Endothelial cell (in vitro differentiated cells): ENCODE measurements at places on chromosomes 6 and 20.

GRCh38 chr6:43724914-43725642, 37.5 kb upstream of the MRPS18A start:
- DNase-seq = no peak

DNA sequence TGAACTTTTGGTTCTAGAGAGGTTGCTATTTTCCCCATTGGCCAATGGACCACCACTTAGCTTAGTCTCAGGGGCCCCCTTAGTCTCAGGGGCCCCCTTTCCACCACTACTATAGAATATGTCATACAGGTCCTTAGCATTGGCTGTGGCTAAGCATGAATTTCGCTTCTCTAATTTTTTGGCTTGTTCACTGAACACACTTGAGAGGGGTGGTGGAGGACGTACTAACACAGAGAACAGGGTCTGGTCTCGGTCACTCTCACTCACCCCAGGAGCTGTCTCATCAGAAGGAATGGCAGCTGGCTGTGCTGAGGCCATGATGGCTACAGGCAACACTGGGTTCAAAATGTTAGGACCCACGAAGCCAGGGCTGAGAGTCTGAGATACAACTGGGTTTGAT, 30.3 kb downstream of the ZNF318 start:
- DNase-seq = no peak

DNA sequence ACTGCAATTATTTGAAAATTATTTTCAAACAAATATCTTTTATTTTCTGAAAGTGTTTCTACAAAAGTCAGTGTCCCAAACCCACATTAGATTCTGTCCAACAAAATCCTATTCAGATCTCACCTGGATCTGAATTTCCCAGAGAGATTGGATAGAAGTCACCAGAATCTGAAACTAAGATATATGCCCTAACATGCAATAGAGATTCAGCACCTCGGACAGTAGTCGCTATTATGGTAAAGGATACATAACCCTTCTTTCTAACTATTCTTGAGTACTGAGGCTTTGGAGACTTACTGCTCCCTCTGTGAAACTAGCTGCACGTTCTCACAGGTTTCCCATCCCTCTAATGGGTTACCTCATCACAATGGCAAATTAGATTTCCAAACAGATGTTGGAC, 151.4 kb downstream of the ID4 start:
- peak; percentile 29 for DNase-seq

DNA sequence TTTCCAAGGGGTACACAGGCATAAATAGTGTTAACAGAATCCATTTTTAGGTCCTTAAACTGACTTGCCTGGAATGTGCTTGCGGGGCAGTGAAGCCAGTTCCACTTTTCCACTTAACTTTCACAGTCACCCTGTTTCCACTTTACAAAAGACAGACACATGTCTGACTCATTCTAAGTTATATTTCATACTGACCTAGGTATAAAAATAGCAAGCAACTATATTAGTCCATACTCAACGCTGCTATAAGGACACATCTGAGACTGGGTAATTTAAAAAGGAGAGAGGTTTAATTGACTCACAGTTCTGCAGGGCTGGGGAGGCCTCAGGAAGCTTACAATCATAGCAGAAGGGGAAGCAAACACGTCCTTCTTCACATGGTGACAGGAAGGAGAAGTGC, 88.2 kb downstream of the MTFR2 start:
- no peak for DNase-seq

GRCh38 chr6:12200015-12200564, 90.1 kb upstream of the EDN1 start:
- DNase-seq = no peak

- peak; percentile 25 for DNase-seq
Observed at GRCh38 chr6:147507162-147508041, 1.1 kb upstream of the SAMD5 start.

DNA sequence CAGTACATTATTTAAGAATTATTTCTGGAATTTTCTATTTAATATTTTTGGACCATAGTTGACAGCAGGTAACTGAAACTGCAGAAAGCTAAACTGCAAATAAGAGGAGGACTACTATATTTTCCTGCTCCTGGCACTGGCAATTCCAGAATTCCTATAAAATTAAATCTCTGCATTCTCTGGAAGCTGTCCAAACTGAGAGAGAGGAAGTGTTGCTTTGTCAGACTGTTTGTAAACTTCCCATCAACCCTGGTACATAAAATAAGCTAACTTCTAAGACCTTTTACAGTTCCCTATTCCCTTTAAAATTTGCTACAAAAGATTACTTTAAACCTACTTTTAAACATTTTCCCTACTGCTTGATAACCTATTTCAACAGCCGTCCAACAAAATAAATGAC, 196.1 kb upstream of the RUNX2 start:
- DNase-seq = no peak

- DNase-seq = no peak
Observed at GRCh38 chr6:56420296-56420695, 172.9 kb upstream of the COL21A1 start.

- no peak for DNase-seq
Observed at GRCh38 chr6:147248859-147249258, 44.6 kb downstream of the STXBP5 start.

DNA sequence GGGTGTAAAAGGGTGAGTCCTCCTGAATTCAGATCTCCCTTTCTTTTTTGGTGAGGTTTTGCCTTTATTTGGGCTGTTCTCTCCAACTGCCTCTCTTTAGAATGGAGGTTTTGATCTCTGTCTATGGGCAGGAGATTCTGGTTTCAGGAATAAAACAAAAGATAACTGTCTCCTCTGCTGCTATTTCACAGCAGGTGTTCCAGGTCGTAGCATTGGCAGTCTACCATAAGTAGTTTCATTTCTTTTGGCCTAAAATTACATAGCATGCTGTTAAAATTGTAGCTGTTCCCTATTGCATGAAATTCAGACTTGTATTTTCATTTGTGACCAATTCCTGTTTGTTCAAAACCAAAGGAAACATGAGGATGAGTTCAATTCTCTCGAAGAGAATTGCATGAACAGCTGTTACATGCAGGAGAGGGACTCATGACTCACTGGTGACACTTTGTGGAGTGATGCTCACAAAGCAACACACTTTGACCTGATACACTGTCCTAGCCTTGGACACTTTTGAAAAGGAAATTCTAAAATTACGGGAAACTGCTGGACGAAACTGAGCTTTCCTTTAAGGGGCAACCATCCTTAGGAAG, 76.8 kb upstream of the SIRPG start:
- no peak for DNase-seq

DNA sequence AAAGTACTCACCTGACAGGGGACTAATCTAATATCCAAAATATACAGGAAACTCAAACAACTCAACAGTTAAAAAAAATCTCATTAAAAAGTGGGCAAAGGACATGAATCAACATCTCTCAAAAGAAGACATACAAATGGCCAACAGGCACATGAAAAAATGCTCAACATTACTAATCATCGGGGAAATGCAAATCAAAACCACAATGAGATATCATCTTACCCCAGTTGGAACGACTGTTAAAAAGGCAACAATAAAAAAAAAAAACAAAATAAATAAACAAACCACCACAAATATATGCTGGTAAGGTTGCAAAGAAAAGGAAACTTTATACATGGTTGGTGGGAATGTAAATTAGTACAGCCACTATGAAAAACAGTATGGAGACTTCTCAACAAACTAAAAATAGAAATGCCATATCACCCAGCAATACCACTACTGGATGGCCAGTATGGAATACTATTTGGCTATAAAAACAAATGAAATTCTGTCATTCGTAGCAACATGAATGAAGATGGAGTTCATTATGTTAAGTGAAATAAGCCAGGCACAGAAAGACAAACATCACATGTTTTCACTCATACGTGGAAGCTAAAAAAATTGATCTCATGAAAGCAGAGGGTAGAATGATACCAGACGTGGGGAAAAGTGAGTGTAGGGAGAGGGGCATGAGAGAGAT, 6.6 kb downstream of the SIRPB2 start:
- DNase-seq = no peak

- DNase-seq = no peak
Observed at GRCh38 chr20:53983401-53983800, 87.0 kb downstream of the BCAS1 start.

GRCh38 chr6:100305209-100305869, 159.4 kb downstream of the SIM1 start:
- no peak for DNase-seq

GRCh38 chr20:44342248-44342647, 5.4 kb downstream of the R3HDML start:
- DNase-seq = no peak

DNA sequence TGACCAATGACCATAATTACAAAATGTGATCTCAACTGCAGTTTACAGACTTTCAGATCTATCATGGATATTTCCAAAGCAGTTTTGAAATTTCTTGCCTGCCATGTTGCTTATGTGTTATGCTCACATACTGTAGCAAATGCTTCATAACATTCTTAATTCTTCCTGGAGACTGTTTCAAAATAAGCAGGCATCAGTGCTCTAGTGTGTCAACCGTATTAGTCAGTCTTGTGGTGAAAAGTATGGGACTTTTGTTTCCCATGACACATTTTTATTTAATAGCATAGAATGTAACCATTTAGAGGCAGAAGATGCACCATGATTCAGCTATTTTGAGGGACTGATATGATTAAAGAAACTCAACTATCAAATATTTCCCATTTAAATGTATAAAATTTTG, 1.7 kb downstream of the POPDC3 start:
- no peak for DNase-seq

DNA sequence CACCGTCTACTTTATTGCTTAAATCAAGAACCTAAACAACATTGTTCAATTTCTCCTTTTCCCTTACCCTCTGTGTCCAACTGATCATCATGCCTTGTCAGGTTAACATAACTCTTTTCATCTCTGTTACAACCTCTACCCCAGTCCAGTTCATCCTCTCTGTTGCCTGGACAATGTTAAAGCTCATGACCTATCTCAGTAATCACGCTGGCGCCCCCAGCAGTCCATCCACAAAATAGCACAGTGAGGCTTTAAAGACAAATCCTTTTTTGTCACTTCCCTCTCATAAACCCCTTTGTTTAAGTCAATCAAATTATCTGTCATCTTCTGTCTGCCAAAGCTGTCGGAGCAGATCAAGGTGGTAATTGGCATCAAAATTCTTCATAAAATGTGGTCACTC, 140.1 kb downstream of the QKI start:
- peak; percentile 67 for DNase-seq

DNA sequence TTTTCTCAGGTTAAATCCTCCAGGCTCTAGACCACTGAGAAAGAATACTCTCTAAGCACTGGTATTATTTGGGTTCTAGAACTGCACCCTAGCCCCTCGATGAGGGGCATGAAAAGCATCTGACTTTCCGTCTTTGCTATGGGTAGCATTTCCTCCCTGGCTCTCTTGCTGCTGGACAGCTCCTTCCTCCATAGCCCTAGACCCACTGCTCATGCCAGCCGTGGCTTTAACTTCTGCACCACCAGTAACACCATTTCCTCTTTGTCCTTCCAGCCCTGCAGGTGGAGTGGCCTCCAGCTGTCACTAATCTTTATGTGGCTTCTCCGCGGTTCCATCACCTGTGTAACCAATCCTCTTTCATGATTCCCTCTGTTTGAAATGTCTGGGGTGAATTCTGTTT, 194.9 kb downstream of the SCP2D1 start:
- DNase-seq = no peak

DNA sequence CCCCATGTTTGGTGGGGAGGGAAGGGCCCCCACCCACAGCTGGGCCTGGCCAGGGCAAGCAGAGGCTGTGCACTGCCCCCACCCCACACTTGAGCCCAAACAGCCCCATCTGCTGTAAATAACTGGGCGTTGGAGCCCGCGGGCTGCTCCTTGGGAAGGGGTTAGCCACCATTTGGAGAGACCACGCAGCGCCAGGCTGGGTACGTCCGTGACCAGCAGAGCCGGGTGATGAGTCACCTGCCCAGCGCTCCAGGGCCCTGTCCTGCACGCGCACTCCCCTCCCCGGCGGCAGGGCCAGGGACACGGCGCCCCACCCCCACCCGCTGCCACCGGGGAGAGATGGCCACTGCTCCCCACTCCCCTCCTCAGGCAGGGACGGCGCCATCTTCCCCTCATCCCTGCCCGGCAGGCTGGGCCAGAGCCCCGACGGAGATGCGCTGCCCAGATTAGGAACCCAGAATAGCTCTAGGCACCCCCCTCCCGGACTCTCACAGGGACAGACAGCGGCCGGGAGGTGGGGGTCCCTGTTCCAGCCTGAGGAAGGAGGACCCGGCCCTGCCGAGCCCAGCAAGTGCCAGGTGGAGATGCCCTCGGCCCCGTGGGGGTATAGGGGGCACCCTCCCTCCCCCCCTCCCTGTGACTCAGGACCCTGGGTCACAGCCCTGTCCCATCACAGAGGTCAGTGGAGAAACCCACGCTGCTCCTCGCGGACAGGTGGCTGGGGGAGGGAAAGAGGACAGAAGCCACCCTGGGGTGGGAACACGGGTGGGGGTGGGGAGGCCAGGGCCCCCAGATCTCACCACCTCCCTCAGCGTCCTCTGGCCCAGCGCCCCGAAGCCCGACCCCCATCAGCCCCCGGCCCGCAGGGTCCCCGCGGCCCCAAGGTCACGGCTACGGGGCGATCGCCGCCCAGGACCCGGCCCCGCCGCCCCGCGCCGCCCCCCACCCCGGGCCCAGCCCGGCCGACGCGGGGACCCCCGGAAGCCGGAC, 642 bp downstream of the EEF1A2 start:
- DNase-seq = no peak

GRCh38 chr6:133855991-133856370, 32.9 kb upstream of the TCF21 start:
- DNase-seq = no peak

GRCh38 chr6:131101911-131102680, 33.2 kb upstream of the AKAP7 start:
- DNase-seq = no peak

DNA sequence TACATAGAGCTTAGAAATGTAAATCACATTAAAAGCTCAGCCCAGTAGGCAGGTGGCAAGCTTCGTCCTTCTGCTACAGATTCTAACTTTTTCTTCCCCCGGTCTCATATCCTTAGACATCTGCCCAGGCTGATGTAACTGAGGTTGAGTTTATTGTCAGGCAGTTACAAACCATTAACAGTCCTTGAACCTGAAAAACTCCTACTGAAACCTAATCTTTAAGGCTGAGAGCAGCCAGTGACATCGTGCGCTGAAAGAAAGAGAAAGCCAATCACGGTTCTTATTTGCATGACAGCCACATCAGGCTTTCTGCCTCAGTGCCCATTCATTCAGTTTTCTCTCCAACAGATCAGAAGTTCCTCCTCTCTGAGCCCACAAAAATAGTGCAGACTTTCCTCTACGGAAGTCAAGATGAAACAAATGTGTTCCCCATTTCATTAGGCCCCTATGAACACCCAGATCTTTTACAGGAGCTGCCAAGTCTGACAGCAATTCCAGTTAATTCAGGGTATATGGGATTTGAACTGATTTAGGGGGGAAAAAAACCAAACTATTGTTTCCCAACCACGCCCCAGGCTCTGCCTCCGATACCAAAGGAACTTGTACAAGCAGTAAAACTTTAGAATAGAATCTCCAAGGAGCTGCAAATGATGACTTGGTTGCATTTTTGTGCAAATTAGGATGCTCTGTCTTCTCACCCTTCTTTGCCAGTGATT, at the start of gene NHSL1:
Gene NHSL1, minus strand, starts transcription at position 192 of the 716 bp plus-strand sequence. CDS start 204 bp downstream, outside the sequence.
- no peak for DNase-seq

GRCh38 chr20:219290-220115, 7.6 kb upstream of the DEFB129 start:
- DNase-seq = peak; percentile 17
